ENCODE measurements at places on chromosomes 4 and X.

- no peak for DNase-seq
These were observed 29.5 kb upstream of the TSPAN5 start for GRCh38 chr4:98687876-98688275.

GRCh38 chr4:13244444-13244843 is 239.7 kb downstream of the RAB28 start:
- DNase-seq = no peak

DNA sequence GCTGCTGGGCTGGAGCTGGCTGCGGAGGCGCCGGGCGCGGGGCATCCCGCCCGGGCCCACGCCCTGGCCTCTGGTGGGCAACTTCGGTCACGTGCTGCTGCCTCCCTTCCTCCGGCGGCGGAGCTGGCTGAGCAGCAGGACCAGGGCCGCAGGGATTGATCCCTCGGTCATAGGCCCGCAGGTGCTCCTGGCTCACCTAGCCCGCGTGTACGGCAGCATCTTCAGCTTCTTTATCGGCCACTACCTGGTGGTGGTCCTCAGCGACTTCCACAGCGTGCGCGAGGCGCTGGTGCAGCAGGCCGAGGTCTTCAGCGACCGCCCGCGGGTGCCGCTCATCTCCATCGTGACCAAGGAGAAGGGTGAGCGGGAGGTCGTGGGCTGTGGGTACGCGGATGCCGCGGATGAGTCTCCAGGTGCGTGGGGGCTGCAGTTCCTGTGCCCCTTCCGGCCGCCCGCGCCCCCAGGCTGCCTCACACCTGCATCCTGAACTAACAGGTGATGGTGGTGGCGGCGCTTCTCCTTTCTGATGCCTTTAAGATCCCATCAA is 499 bp downstream of the CYP2U1 start:
- DNase-seq = no peak

DNA sequence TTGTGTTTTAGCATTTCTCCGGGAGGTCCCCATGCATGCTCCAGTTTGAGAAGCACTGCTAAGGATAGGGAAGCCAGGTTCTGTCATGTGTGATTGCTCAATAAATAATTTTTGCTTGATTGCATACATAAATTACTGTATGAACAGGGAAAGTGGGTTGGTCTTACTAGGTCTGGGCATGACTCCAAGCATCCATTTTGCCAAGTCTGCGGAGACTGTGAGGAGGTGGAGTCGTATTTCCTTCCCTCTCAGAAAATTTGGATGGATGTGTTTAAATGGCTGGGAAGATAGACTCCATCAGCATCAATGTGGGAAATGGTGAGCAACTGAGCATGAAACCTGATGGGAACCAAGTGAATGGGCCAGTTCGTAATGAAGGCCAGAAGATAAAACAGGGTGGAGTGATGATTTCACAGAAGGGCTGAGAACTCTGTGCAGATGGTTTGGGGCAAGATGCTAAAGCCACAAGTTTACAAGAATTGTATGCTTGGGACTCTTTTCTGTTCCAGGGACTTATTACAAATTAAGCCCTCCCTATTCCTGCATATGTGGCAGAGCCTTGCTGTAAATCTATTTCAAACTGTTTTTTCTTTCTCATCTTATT is 84.1 kb downstream of the NHS start:
- DNase-seq = no peak

DNA sequence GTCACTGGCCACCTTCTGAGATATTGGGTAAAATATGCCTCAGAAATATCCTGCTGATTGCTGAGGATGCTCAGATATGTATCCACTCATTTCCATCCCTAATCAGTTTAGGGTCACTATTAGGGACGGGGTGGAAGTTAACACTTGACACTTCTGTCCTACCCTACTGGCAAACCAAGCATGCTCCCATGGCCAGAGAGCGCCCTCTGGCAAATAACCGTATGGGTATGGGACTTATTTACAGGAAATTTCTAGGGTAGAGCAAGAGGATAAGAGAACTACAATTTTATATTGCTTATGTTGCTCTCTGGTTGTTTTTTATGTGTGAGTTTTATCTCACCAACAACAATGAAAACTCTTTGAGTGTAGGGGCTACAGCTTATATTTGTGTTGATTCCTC is 86.8 kb upstream of the TSPAN7 start:
- no peak for DNase-seq

All from stimulated activated effector memory CD8-positive, alpha-beta T cell treated with anti-CD3 and anti-CD28 coated beads, Interleukin-12 subunit alpha, Interleukin-12 subunit beta, amount 100 ng/mL, for 72 hours (primary cell).